ENCODE measurements at places on chromosomes 12 and 14.

- DNase-seq = no peak
Observed at GRCh38 chr12:53244337-53244736, 12.3 kb upstream of the RARG start.

- no peak for DNase-seq
Observed at GRCh38 chr14:58944343-58944967, 244.0 kb upstream of the DAAM1 start.

DNA sequence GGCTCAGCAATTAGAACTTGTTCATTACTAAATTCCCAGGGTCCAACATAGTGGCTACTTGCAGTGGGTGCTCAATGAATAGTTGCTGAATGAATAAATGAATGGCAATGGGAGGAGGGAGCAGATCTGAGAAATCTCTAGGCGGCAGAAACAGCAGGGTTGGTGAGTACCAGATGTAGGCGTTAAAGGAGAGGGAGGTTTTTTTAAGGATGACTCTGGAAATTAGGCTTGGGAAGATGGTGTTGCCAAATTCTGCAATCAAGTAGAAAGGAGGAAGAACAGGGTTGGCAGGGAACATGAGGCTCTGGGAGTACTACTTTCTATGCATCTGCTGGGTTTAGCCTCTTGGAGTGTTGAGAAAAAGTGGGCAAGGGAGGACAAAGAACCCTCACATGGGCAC is 207.1 kb downstream of the APAF1 start:
- no peak for DNase-seq

DNA sequence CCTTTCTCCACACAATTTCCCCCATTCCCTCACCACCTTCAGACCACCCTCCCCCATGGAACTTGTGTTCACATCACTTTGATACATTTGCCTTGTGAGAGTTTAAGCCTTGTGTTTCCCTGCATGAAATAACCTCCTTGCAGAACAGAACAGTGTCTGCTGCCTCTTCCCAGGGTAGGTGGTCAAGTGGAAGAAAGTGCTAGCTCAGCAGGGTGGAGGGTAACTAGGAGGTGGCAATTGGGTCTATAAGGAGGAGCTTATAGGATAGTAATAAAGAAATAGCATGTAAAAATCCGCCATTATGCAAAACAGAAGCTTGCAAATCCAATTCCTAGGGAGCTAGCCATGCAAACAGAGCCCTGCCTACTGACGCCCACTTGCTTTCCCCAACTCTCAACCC is 13.9 kb upstream of the KRT8 start:
- DNase-seq = no peak

- no peak for DNase-seq
Observed at GRCh38 chr12:45980540-45980939, 9.8 kb downstream of the SCAF11 start.
